ENCODE measurements at places on chromosomes 1 and 21.

GRCh38 chr1:155052439-155053395 is 1.6 kb downstream of the ADAM15 start:
- no peak for DNase-seq

DNA sequence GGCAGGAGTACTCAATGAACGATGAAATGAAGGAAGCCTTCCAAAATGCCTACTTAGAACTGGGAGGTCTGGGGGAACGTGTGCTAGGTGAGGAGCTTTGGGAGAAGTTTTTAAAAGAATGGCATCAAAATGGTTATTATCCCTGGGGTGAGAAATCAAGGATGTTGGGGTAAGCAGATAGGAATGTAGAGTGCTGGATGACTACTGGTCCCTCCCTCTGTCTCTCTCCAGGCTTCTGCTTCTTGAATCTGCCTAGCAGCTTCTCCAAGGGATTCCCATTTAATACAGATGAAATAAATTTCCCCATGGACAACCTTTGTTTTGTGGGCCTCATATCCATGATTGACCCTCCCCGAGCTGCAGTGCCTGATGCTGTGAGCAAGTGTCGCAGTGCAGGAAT is 19.0 kb upstream of the CASQ1 start:
- peak; percentile 27 for DNase-seq

GRCh38 chr1:237258871-237259270 is 216.9 kb downstream of the RYR2 start:
- DNase-seq = no peak

- DNase-seq = no peak
These were observed 2.5 kb upstream of the HLCS start for GRCh38 chr21:36968976-36969375.

DNA sequence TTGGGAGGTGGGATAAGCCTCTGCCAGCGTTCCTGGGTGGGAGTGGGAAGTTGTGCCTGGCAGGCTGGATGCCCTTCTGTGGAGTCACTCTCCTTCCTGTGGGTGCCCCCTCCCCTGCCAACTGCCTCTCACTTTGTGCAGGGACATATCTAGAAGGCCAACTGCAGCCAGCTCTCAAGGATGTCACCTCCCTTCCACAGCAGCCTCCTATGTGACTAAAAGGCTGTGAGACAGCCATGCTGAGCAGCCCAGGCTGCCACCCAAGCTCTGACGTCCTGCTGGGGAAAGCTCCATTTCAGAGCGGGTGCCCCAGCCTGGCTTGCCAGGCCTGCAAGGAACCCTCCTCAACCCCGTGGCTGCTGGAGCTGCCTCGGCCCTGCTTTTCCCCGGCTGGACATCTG is 19.6 kb upstream of the SLC26A9 start:
- no peak for DNase-seq

DNA sequence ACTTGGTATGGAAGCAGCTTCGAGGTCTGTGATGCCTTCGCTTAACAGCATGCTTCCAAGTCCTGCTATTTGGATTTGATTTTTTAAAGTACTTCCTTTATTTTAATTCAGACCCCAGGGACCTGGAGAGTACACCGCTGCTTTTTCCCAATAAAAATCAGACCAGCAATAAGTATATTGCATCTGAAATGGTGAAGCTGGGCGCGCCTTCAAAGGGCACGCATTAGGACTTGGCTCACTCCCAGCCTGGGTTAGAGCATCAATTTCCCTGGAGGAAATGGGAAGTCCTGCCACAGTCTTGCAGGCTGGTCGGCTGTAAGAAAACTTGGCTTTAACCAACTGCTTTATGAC is 325.1 kb downstream of the RRAGC start:
- DNase-seq = no peak

DNA sequence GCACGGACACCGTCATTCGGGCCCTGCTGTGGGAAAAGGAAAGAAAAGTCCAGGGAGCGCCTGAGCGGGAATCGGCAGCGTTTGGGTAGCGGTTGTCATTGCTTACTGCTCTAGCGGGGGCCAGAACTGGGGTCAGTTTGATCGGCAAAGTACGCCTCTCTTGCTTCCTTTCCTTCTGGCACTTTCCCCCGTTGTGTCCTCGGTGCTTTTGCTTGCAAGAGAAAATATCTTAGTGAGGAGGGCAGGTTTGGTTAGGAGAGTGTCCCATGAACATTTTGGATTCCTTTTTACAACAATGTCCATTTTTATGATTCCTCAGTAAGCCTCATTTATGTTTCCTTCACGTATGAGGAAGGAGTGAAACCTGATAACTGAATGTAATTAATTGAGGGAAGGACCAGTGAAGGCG is 670 bp downstream of the ST3GAL3 start:
- peak; percentile 54 for DNase-seq

- no peak for DNase-seq
These were observed 2.1 kb downstream of the PLA2G2D start for GRCh38 chr1:20117236-20117635.

- no peak for DNase-seq
These were observed 99.5 kb upstream of the IGSF21 start for GRCh38 chr1:18008081-18008480.

DNA sequence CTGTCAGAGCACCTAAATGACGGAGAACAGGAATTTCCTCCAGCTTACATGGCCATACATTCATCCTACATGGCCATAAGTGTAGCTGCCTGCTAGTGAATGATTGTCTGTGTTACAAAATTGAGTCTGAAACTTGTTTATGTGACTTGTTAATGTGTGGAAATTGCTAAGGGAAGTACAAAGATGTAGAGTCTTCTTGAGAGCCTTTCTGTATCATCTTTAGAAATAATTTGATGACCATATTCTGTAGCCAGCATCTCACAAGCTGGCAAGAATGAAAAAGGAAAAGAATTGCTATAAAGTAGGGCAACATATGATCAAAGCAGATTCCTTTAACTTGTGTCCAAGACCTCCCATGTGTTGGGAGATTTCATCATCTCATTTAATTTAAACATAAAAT is 339.2 kb upstream of the LRRC7 start:
- no peak for DNase-seq

DNA sequence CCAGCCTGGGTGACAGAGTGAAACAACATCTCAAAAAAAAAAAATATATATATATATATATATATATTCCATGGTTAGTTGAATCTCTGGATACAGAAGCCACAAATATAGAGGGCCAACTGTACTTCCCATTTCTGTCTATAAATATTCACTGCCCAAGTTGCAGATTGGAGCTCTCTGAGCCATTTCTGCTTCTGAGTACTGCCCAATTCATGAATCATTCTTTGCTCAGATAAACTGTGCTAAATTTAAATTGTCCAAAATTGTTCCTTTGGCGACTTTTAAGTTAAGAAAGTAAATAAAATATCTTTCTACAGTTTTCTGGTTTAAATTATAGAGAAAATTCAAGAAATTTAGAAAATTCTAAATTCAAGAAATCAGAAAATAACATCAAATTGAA is 23.2 kb upstream of the C1orf146 start:
- peak; percentile 24 for DNase-seq

DNA sequence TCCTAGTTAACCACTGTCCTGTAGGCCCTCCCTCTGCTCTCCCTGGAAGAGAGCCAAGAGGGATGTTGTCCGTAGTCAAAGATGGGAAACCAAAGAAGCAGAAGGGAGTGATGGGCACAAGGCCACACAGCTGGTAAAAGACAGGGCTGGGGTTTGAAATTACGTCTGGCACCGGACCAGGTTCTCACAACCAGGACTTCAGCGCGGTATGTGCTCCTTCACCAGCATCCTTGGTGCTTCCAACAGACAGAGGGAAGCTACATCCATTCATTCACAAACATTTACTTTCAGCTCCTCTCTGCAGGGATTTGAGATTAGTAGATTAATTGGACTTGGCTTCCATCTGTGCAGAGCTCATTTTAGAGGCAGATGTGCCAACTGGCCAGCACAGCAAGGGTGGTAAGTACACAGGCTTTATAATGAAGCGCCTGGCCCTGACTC is 191.2 kb downstream of the TRABD2B start:
- DNase-seq = no peak

DNA sequence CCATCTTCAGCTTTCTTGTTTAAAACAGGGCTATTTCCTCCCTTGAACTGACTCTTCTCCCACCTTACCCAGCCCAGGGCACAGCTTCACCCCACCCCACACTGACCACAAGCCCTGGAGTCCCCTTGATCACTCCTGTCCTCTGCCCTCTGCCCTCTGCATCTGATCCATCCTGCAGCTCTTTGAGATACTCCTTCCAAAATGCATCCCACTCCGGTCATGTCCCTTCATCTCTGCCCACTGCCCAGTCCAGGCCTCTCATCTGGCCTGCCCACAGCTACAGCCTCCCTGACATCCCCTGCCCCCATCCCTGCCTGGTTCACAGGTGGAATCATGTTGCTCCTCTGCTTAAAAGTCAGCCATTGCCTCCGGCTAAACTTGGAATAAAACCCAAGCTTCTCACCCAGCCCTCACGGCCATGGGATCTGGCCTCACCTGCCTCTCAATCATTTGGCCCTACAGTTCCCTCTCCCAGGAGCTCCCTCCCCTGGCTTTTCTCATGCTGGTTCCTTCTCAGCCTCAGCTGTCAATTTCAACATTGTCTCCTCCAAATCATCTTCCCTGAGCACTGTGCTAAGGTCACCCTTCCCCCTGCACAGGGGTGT is 202.0 kb downstream of the MATN1 start:
- no peak for DNase-seq

DNA sequence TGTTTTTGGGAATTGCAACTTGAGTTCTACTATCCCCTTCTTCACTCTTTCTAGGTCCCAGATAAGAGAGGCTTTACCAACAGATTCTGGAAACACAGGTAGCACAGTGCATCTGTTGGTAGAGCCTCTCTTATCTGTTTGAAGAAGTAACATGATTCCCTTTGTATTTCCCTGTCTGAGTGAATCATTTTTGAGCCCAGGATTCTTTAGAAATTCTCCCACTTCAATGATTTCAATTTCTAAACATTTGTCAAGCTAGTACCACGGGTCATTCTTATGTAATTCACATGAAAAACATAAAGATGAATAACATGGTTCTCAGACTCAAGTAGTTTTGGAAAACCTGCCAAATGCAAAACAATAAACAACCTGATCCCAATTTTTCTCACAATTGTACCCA is 72.0 kb upstream of the DUSP10 start:
- DNase-seq = no peak

DNA sequence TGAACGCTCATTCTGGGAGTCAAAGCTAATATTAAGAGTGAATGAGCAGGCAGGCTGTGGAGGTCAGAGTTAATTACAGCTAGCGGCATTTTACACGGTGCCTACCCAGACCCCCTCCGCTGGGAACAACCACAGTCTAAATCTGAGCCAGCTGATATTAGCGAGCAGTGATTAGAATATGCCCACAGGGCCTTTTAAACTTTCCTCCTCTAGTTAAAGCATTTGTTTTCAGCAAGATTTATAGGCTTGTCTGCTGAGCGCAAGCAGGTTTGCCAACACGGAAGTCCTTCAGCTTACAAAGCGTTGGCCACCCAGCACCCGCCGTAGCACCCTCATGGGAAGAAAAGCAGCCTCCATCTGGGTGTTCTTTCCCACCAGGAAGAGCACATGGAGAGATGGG is 72.1 kb downstream of the LMX1A start:
- no peak for DNase-seq

DNA sequence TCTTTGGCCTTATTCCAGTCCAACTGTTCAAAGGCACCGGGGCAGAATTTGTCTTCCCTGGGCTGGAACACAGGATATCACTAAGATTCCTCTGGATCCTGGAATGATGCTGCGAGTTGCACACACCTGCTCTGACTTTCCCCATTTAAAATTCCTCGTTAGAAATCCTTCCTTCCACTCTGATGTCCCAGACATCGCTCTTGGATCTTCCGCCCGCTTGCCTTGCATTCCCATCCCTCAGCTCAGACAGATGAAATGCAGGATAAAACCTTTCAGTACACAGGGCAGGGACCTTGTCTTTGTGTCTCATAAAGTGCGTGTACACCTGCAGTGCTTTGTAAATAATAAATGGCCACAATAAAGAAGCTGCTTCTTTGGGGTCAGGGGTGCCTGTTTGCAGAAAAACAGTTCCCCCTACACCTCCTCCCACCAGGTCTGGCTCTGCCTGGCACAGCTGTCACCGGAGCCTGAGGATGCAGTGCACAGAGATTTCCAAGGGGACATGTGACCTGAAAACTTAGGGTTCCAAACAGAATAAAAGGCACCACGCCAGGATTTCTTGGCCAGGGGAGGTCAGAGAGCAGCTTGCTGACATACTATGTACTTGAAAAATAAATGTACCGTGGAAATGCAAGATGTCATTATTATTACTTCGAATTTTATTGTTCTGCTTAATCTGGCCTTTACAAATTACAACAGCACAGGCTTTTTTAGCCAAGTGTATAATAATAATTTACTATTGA is 62.9 kb upstream of the SYT6 start:
- DNase-seq = no peak

DNA sequence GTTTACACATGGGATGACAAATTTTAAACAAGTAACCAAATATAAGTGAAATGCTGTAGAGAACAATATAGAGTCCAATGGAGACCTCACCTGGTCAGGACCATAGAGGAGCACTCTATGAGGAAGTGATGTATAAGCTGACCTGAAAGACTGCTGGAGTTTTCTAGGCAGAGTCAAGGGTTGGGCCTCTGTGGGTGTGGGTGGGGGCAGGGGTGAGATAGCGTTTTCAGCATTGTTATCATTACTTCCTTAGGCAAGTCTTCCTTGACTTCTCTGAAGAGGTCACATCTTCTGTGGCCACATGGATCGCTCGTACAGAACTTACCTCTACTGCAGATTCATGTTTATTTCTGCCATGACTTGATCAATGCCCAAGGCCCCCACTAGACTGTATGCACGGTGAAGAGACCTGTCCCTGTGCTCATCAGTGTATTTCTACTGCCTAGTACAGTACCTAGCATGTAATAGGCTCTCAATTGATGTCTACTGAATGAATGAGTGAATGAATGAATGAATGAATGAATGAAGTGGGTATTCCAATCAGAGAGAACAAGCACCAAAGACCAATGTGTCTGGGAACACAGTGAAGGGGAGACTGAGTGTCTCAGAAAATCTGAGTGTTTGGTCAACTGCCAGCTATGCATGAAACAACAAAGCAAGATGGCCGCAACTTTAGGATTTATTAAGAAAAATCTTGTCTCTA is 116.5 kb downstream of the RNF220 start:
- no peak for DNase-seq
